ENCODE measurements at places on chromosomes 5 and 9. TPM values are rescaled to one million over a fixed set of nuclear protein-coding genes. Genes with fewer than 3 reads are reported as not detected.

GRCh38 chr9:7507566-7508270 lies 291.9 kb downstream of the DMAC1 start:
- H3K27me3 ChIP-seq = peaks cover 2% of the 10 kb centered on the region
- no peaks in the 10 kb centered on the region for H3K36me3 ChIP-seq
- DNase-seq = no peak
- no peak overlapping the region for H3K27ac ChIP-seq
- no peak overlapping the region for H3K4me3 ChIP-seq

ACOT12 gene
- not detected for total RNA-seq

HK3 gene
- total RNA-seq = 0.22 TPM

TAF1L gene
- not detected for total RNA-seq

Measured in activated CD4-positive, alpha-beta T cell treated with anti-CD3 and anti-CD28 coated beads, Interleukin-2, amount 10 ng/mL, durations not matched to agents 7 days and 5 days (primary cell).